Foreskin keratinocyte (primary cell): ENCODE measurements at places on chromosomes 13 and 19. TPM values are rescaled to one million over a fixed set of nuclear protein-coding genes. Genes with fewer than 3 reads are reported as not detected.

DNA sequence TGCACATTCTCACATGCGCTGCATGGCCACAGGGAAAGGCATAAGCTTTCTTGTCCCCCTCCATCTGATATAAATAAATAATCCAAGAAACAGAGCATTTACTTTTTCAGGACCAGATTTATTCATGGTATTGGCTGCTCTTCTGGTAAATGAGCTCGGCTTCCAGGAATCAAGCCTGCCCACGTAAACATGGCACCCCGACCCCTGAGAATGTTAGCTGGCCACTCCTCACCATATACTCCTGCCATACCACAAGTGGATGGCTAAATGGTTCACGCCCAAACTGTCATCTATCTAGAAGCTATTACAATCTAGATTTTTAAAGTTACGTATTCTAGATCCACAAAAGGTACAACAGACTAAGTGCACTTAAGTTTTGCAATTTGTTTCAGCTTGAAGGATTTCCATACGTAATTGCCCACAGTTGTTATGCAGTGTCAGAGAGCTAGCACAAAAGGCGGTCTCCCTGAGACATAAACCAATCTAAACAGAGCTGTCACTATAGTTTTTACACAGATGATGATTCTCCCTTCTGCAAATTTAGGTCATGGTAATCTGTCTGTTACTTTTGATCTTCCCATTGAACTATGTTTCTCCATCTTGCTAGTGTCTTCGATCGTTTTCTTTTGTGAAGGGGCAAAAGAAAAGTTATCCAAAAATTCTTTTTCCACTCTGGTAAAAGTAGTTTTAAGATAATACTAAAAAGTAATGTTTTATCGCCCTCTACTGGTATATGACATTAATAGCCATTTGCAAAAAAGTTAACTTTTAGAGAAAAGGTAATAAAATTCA, 16.2 kb upstream of the FOXO1 start:
- DNase-seq: no peak

The GARIN5A gene
- 0.76 and 1.1 TPM in 2 replicates for polyA plus RNA-seq

DNA sequence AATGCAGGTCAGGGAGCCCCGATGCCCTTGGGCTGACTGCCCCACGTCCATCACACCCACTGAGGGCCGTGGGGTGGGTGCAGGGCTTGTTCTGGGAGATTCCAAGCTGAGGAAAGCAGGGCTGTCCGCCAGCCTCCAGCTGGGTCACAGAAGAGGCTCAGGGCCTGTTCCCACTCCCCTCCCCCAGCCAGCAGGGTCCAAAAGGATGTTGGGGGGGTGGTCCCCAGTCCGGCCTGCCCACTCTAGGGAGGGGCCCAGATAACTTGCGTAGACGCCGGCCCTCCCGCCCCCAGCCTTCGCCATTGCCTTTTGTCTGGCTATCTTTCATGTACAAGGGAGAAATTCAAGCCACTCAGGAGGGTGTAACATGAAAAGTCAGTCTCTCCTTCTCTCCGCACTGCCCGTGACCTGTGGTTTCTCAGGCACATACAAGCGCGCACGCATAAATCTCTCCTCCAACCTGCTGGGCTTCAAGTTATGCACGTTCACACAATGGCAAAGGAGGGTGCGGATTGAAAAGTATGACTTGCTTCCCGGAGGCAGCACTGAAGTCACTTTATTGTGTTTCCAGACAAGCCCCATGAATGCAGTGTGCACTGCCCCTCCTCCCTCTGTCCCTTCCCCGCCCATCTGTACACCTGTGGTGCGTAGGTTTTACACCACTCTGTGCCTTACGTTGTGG, 20.2 kb downstream of the CARM1 start:
- DNase-seq: peak; percentile 67

DNA sequence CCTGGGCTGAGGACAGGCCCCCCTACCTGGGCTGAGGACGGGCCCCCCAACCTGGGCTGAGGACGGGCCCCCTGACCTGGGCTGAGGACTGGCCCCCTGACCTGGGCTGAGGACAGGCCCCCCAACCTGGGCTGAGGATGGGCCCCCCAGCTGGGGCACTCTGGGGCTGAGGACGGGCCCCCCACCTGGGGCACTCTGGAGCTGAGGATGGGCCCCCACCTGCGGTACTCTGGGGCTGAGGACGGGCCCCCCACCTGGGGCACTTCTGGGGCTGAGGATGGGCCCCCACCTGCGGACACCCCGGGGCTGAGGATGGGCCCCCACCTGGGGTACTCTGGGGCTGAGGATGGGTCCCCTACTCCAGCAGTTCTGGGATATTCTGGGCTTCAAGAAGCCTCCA, 65.5 kb downstream of the RASA3 start:
- no peak for DNase-seq

DNA sequence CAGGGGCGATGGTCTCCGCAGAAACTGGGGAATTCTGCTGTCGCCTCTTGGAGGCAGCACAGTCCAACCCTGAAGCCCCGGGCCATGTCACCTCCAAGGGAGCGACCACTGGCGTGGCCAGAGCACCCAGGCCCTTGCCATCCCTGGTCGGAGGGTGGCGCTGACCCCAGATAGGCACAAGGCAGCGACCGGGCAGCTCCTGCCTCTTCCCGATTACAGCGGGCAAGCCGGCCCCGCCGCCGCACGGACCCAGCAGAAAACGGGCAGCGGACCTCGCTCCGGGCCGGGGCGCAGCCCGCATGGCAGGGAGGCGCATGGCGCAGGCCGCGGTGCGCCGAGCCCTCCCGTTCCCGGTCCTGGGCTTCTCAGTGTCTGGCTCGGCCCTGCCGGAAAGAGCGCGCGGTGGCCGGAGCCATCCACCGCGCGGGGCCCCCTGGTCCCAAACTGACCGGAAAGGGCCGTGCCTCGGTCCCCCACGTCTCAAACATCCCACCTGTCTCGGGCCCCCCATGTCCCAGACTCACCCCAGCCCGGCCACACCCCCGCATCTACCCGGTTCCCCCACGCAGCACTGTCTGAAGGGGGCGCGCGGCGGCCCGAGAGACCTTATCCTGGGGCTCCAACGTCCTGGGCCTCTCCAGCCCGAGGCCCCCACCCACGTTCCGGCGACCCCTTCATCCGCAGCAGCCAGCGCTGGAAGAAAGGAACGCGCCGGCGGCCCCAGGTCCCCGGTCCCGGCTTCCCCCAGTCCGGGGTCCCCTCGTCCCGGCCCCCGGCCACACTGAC, 727 bp downstream of the CERS1 start:
- DNase-seq: no peak

- no peak for DNase-seq
Observed at GRCh38 chr13:79935121-79935520, 405.8 kb downstream of the SPRY2 start.

GRCh38 chr13:41352935-41353840, 42.1 kb downstream of the NAA16 start:
- DNase-seq: peak; percentile 54

DNA sequence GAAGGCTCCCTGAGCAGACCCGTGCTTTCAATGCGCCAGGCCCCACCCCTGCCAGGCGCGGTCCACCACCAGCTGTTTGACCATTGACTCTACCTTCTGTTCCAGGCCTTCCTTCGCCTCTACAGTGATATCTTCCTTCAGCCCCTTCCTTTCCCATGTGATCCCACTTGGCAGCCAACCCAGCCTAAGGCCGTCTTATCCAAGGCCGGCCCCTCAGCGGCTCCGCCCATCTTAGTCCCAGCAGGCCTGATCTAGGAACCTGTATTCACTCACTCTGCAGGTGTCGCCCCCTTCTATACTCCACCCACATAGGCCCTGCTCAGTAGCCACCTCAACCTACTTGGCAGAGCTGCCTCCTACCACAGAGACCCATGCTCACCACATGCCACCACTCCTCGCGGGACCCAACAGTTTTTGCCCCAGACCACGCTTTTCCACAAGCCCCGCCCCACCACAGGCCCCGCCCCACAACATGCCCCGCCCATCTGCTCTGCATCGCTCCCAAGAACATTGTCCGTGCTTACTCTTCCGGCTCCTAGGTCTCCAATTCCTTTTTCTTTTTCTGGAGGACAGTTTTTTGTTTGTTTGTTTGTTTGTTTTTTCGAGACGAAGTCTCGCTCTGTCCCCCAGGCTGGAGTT, 2.9 kb downstream of the RASIP1 start:
- DNase-seq: no peak

The PSG11 gene
- not detected in 2 replicates for polyA plus RNA-seq

DNA sequence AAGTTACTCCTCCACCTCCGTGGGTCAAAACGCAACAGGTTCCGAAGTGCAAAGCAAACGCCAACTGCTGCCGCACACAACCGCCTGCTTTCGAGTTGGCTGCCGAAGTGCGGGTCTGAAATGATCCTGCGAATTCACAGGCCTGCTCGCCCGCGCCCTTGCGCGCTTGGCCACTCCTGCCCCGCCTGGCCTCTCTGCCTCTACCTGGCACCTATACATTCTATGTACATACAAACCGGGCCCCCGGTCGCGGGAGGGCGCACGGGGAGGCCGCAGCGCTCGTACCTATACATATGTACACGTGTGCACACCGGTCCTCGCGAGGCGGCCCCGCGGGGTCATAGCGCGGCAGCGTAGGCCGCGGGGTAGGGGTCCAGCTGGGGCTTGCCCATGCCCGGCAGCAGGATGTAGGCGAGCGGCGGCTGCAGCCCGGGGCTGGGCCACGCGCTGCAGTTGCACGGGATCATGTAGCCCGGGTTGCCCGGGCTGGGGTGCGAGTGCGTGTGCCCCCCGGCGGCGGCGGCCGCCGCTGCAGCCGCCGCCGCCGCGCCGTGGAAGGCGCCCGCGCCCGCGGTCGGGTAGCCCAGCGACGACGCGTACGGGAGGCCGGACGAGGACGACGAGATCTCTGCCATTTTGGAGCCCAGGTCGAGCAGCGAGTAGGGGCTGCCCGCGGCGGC, 1.3 kb downstream of the SOX21 start:
- no peak for DNase-seq

DNA sequence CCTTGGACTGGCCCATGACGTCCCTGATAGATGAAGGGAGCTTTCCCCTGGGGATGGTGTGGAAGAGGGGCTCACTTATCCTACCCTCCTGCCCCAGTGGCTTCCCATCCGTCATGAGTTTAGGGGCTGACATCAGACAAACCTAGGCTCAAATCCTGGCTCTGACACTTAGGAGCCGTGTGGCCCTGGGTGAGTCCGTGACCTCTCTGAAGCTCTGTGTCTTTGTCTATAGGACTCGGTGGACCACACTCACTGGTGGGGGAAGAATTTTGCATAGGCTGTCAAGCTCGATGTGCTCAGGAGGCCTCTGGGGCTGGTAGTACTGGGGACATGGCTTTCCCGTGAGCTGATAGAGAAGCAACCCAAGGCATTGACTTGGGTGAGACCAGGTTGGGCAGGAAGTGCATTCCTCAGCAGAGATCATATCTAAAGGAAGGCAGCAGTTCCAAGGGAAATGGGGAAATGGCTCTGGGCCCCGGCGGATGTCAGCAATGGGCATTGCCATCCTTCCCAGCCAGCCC, 17.4 kb upstream of the AP1M2 start:
- no peak for DNase-seq

- no peak for DNase-seq
Observed at GRCh38 chr13:52804202-52804641, 44.2 kb downstream of the PCDH8 start.

The SPC24 gene
- polyA plus RNA-seq: 23.0 and 27.9 TPM in 2 replicates

The SPTBN4 gene
- 0.51 and 0.52 TPM in 2 replicates for polyA plus RNA-seq

- DNase-seq: peak; percentile 79
Observed at GRCh38 chr19:31146546-31147183, 202.6 kb downstream of the TSHZ3 start.

The RAB3D gene
- 12.4 and 12.7 TPM in 2 replicates for polyA plus RNA-seq

The OLFM2 gene
- 1.5 TPM in 2 replicates for polyA plus RNA-seq

The ADGRE3 gene
- not detected in 2 replicates for polyA plus RNA-seq

The ZNF253 gene
- polyA plus RNA-seq: 0.92 and 1.2 TPM in 2 replicates

The FOXA3 gene
- 0.02 and 0.10 TPM in 2 replicates for polyA plus RNA-seq

GRCh38 chr13:30882026-30882850, 23.8 kb upstream of the MEDAG start:
- no peak for DNase-seq

The NKG7 gene
- polyA plus RNA-seq: not detected in 2 replicates

GRCh38 chr13:21361123-21361522, 98.0 kb downstream of the ZDHHC20 start:
- no peak for DNase-seq

GRCh38 chr13:75761369-75761768, 125.2 kb downstream of the LMO7 start:
- no peak for DNase-seq

DNA sequence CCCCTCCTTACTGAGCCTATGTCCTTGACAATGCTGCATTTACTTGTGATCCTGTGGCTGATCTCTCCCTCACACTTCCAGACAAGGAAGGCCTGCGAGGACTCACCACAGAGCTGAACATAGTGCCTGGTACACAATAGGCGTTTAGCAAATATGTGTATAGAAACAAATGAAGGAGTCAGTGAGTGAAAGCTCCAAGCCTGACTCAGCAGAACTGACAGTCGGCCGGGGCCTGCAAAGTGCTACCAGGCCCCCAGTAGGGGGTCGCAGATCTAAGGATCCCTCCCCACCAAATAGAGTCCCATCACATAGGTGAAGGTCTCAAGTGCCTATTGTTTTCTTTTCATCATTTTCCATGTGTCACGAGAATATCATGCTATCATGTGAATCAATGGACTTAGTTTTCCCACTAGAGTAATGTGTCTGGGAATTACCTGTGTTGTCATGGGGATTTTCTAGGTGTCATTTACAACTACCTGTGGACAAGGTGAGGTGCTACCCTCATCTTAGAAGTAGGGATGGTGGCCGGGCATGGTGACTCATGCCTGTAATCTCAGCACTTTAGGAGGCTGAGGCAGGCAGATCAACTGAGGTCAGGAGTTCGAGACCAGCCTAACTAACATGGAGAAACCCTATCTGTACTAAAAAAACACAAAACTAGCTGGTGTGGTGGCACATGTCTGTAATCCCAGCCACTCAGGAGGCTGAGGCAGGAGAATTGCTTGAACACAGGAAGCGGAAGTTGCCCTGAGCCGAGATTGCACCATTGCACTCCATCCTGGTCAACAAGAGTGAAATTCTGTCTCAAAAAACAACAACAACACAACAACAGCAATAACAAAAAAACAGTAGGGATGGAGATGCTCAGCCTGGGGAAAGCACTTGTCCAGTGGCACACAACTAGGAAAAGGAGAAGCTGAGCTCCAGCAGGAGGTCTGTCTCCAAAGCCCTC, 50.3 kb upstream of the CYP2A7 start:
- DNase-seq: no peak

- no peak for DNase-seq
Observed at GRCh38 chr19:48176226-48176625, 5.7 kb downstream of the ZSWIM9 start.

- DNase-seq: no peak
Observed at GRCh38 chr19:36151144-36152018, 866 bp downstream of the COX7A1 start.

The GNG8 gene
- polyA plus RNA-seq: not detected in 2 replicates

GRCh38 chr13:110244071-110244830, 62.7 kb downstream of the COL4A1 start:
- DNase-seq: no peak
